ENCODE measurements at places on chromosomes 6 and 20. TPM values are rescaled to one million over a fixed set of nuclear protein-coding genes. Genes with fewer than 3 reads are reported as not detected.

DNA sequence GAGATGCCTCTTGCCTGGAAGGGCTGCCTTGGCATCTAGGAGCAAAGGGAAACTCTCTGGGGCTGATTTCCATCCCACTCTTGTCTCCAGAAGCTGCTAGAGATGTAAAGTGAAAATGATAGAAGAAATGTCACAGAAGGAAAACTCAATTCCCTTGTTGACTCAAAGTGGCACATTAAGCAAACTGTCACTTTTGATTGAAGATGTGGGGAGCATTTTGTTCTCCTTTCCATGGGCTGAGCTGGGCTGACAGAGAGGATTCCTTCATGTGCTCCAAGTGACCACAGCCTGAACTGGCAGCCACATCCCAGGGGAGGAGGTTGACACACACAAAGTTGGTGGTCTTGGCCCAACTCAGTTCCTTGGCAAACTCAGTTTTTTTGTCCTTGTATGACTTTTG, 9.8 kb downstream of the GPR31 start:
- DNase-seq = no peak

GRCh38 chr6:122524056-122524455, 52.4 kb upstream of the SERINC1 start:
- DNase-seq = no peak

The CRYBG1 gene
- total RNA-seq = 11.9 TPM

GRCh38 chr6:117440706-117441525, 15.2 kb upstream of the ROS1 start:
- DNase-seq = no peak

The MRPL2 gene
- 99.9 TPM for total RNA-seq

The SIRPG gene
- not detected for total RNA-seq

DNA sequence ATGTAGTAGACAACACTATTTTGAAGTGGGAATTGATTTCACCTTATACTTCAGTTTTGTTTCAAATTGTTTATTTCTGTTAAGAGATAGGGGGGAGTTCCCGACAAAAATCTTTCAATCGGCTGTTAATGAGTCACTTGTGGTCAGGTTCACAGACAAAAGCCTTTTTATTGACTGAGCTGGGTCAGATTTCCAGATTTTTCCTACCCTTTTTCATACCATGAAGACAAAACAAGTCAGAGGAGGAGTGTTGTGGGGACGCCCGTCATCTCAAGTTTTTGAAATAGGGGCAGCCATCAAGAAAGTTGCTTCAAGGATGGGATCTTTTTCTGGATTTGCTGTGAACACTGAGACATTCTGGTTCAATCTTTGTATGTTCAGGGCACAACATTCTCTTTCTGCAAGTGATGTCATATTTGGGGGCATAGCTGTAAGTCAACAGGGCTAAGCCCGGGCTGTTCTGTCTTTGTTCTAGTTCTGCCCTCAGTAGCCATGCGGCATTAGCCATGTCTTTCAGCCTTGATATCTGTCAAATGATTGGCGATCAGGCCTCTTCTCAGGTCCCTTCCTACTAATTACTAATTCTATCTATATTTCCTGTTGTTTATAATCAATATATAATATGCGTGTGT, 496.0 kb upstream of the MARCKS start:
- DNase-seq = no peak

GRCh38 chr20:37773291-37773826, 79.5 kb downstream of the CTNNBL1 start:
- DNase-seq = no peak

- DNase-seq = no peak
Measured at GRCh38 chr6:142567461-142567860, 265.7 kb downstream of the ADGRG6 start.

The DDX43 gene
- total RNA-seq = not detected

The GSTA3 gene
- not detected for total RNA-seq

The ZFP57 gene
- 1.2 TPM for total RNA-seq

The FAM50B gene
- 3.1 TPM for total RNA-seq

GRCh38 chr20:62265365-62265764, 27.0 kb downstream of the OSBPL2 start:
- no peak for DNase-seq

DNA sequence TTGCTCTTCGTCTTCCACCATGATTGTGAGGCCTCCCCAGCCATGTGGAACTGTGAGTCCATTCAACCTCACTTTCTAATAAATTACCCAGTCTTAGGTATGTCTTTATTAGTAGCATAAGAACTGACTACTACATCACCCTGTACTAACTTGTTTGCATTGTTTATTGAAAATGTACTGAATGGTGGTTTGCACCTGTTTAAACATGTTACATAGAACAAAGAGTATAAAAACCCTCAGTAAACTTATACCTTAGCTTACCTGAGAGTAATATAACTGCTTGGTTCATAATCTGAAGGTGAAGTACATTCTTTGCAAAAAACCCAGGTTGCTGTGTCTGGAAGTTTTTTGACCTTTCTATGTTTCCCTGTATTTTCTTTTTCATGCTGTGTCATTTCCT, 777.8 kb downstream of the TBC1D32 start:
- DNase-seq = no peak

GRCh38 chr6:40947876-40948526, 91.0 kb downstream of the UNC5CL start:
- DNase-seq = no peak

- DNase-seq = no peak
Measured at GRCh38 chr6:106870824-106871717, 103.5 kb downstream of the CD24 start.

The GPSM3 gene
- 6.0 TPM for total RNA-seq

DNA sequence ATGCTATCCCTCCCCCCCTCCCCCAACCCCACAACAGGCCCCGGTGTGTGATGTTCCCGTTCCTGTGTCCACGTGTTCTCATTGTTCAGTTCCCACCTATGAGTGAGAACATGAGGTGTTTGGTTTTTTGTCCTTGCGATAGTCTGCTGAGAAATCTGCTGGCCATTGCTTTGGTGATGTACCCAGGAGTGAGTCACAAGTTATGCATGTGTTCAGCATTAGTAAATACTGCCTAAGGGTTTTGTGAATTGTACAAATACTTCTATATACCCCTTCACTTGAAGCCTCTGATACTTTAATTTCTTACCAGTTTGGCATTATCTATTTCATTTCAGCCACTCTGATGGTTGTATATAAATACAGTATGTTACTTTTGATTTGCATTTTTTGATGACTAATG, 711.3 kb upstream of the GJE1 start:
- DNase-seq = no peak

- no peak for DNase-seq
Measured at GRCh38 chr6:156777577-156778453, 637 bp downstream of the ARID1B start.

- no peak for DNase-seq
Measured at GRCh38 chr6:154648188-154648887, 84.9 kb upstream of the SCAF8 start.

The SLC23A2 gene
- 18.6 TPM for total RNA-seq

The LTB gene
- total RNA-seq = 0.43 TPM

DNA sequence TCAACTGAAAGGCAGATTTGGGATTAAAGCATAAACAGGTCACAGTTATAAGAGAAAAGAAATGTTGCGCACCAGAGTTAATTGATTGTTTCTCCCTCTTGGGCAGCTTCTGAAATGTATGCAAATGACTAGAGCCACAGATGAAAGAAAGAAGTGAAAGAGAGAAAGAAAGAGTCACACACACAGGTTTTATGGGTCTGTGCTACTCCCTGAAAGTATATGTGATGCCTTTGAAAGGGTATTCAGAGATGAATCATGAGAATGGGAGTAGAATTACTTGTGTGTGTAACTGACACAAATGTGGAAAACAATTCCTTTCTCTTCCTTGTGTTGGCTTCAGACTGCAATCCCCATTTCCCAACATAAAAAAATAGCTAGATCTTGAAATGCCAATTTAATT, 196.9 kb downstream of the FOXA2 start:
- DNase-seq = no peak

GRCh38 chr6:93123585-93123984, 295.8 kb downstream of the EPHA7 start:
- no peak for DNase-seq

GRCh38 chr6:158414851-158415262, 102.6 kb downstream of the TULP4 start:
- DNase-seq = no peak

DNA sequence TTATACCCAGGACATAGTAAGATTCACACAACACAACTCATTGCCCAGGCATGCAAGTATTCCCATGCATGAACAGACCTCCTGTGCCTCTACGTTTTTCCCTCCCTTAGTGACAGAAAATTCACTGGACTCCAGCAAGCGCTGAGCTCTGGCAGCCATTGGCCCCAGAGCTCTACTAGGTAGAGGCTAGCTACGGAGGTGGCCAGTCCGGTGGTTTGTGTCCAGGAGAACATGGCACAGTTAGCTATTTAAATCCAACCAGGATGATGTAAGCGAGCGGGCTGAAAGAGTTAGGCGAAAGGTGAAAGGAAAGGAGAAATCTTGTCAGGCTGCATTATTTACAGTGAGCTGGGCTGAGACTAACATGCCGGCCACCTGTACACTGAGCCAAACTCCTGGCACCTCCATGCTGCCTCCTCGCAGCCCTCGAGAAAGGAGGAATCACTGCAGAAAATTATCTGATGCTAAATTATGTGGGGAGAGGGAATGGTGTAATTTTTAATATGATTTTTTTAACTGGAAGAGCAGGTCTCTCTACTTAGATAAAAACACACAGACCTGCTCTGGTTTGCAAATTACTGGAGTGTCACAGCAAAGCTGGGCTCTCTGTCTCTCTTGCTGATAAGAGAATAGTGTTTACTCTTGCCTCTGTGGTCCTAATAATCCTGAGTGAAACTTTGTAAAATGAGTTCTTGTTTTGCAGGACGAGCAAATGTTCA, 50.1 kb upstream of the ARMC2 start:
- no peak for DNase-seq

GRCh38 chr6:108163267-108163643, 2.6 kb upstream of the NR2E1 start:
- DNase-seq = no peak

- DNase-seq = no peak
Measured at GRCh38 chr20:8515810-8516435, 383.9 kb downstream of the PLCB1 start.

- DNase-seq = no peak
Measured at GRCh38 chr6:30792786-30793185, 48.4 kb upstream of the IER3 start.

The CCN5 gene
- total RNA-seq = not detected

DNA sequence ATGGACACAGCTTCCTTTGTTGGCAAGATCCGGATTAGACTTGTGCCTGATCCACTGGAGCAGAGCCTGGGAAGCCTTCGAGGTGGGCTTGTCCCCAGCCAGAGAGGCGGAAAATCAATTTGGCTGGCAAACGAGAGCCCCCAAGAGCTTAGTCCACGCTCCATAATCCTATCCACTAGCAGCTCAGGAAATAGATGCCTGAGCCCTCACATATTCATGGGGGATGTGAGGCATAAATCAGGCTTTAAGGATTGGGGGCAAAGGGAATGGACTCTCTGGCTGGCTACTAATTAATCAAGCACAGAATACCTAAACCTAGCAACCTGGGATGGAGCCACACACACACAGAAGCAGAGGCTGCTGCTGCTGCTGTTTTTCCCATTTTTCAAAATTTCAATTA, 137.9 kb downstream of the PKHD1 start:
- no peak for DNase-seq

GRCh38 chr6:44446626-44447300, 59.3 kb downstream of the CDC5L start:
- no peak for DNase-seq

DNA sequence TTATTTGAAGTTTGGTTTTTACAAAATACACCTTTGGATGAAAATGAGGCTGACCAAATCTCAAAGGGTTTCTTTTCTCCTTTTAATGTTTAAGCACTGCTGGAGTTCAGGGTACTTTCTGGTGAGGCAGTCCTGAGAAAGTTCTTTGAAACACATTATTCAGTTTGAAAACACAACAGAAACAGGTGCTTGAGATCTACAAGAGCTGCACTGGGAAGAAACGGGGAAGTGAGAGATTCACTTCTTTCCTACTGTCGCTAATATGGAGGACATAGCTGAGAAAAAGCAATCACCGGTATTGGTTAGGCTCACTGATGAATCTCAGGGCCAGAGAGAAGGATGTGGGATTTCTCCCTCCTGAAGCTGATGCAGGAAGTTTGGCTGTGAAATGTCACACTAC, 22.9 kb upstream of the TMEM170B start:
- DNase-seq = no peak

The SLC35F1 gene
- total RNA-seq = 10.0 TPM

The NRN1 gene
- total RNA-seq = 0.26 TPM

DNA sequence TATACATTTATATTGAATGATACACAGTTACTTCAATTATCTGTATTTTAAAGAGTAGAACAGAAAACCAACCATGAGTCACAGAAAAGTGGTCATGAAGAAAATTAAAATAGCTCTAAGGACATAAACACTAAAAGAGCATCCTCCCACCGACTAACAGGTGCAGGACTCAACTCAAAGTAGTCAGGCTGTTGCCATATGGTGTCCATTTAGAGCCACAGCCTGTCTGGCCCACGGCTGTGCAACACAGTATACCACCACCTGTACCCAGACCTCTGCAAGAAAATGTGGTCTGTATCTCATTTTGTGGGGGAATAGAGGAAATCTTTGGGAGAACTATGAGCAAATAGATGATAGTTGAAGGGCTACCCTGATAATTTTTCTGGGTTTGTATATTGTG, 449.8 kb upstream of the RNF217 start:
- no peak for DNase-seq

DNA sequence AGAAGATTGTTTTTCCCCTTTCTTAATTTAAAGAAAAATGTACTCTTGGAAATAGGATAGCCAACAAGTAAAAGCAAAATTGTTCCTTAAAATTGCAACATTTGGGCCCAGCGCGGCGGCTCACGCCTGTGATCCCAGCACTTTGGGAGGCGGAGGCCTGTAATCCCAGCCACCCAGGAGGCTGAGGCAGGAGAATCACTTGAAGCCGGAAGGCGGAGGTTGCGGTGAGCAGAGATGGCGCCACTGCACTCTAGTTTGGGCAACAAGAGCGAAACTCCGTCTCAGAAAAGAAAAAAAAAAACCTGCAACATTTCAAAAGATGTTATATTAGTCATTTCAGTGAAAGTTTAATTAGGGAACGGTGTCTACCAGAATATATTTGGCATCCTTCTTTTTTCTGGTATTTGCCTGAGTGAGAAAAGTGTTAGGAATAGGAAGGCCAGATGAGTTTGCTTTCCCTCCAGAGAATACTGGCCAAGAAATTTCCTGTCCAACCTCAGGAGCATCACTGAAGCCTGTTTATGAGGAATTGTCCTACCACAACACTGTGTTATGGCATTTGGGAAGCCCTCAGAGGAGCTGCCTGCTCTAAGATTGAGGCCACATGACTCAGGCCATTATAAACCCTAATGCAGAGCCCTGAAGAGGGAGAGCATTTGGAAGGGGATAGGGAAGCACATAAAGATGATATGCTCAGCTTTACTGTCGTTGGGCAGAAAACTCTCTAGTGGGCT, 1.2 kb upstream of the GJA1 start:
- no peak for DNase-seq

The PPP1R16B gene
- 9.7 TPM for total RNA-seq

All from H1 (cell line).